ENCODE measurements at places on chromosomes 1 and 21. TPM values are rescaled to one million over a fixed set of nuclear protein-coding genes. Genes with fewer than 3 reads are reported as not detected.

DNA sequence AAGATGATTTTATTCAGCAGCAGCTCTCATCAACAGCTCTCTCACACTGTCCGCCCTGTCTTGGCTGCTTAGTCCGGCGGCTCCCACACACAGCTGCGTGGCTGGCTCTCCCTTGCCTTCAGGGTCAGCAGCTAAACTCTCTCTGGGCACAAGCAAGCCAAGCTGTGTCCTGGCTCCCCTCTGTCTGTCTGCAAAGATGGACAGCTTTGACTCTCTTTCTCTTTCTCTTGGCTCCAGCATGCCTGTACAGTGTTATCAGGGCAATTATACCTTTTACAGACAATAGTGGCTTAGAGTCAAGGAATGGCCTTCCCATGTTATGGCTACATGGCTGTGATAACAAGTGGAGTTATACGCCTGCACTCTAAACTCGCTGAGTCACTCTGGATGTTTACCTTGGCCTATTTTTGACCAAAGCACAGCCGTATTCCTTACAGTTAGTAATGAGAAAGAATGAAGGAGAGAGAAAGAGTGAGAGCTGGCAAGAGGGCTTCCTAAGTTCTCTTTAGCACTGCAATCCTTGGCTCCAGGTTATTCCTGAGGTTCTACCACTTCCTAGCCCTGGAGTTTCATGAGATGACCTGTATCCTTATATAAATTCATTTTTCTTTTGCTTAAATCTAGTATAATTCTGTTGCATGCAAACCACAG lies 59.9 kb upstream of the ZSWIM5 start:
- H3K36me3 ChIP-seq, result no peaks in the 10 kb centered on the region
- H3K27me3 ChIP-seq, result peaks cover 4% of the 10 kb centered on the region
- no peak overlapping the region for H3K27ac ChIP-seq

GRCh38 chr1:236854605-236854983 lies 59.5 kb downstream of the MTR start:
- peaks cover 35% of the 10 kb centered on the region for H3K36me3 ChIP-seq
- no peak for DNase-seq
- H3K27me3 ChIP-seq, result no peaks in the 10 kb centered on the region
- H3K4me1 ChIP-seq, result no peaks in the 10 kb centered on the region
- no peak overlapping the region for H3K4me3 ChIP-seq

DNA sequence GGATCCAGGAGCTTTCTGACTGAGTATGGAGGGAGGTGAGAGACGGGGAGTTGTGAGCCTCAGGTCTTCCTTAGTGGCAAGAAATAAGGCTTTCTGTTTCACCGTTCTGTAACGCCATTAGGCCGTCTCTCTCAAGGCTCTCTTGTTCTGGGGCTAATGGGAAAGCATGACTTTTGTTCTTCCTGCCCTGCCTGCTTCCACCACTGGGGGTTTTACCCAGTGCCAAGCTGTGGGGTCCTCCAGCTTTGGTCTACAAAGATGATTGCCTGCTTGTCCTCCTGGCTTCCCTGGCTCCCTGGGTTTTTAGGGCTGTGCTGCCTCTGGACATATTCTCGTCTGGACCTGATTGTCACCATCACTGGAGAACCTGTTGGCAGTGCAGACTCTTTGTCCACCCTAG lies 74.8 kb upstream of the TINAGL1 start:
- H3K36me3 ChIP-seq, result no peaks in the 10 kb centered on the region
- H3K4me3 ChIP-seq, result no peak overlapping the region
- no peaks in the 10 kb centered on the region for H3K4me1 ChIP-seq
- DNase-seq, result no peak
- H3K27ac ChIP-seq, result no peak overlapping the region

The RGSL1 gene
- not detected for total RNA-seq

The CCDC27 gene
- not detected for total RNA-seq
